ENCODE measurements at places on chromosomes 7 and 10.

GRCh38 chr7:154965014-154965413, 37.9 kb downstream of the PAXIP1 start:
- DNase-seq, result no peak

- no peak for DNase-seq
Measured at GRCh38 chr10:49393757-49394156, 2.1 kb downstream of the DRGX start.

DNA sequence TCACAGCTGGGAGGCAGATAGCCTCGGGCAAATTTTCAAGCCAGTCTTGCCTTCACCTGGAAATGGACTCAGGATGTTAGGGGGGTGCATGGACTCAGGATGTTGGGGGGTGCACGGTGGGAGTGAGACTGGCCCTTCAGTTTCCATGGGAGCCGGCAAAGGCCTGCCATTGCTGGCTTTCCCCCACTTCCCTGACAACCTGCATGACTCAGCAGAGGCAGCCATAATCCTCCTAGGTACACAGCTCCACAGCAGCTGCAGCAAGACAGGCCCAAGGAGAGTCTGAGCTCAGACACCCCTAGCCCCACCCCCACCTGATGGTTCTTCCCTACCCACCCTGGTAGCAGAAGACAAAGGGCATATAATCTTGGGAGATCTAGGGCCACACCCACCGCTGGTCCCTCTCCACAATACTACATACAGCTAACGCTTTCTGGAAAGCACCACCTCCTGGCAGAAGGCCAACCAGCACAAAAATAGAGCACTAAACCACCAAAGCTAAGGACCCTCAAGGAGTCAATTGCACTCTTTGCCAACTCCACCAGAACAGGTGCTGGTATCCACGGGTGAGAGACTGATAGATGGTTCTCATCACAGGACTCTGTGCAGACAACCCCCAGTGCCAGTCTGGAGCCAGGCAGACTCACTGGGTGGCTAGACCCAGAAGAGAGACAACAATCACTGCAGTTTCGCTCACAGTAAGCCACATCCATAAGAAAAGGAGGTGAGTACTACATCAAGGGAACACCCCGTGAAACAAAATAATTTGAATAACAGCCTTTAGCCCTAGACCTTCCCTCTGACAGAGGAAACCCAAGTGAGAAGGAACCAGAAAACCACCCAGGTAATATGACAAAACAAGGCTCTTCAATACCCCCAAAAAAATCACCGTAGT, 18.3 kb downstream of the C7orf25 start:
- DNase-seq, result no peak

DNA sequence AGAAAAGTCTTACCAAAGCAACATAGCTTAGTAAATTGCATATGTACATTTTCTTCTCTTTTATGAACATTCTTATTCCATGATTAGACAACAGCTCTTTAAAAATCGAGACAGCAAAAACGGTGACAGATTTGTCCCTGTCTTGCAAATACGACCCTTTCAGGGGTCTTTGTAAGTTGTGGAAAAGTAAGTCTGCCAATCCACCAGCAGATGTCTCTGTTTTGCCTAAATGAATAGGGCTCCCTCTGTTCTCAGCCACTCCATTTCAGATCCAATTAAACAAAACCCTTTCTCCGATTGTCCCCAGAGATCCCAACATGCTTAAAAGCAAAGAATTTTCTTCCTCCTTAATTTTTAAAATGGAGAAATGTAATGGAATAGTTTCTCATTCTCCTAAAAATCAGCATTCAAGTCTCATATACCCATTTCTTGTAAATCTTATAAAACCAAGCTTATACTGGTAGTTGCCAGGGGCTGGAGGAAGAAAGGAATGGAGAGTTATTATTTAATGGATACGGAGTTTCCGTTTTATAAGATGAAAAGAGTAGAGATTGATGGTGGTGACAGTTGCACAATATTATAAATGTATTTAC, 61.0 kb upstream of the NFE2L3 start:
- DNase-seq, result peak; percentile 73

DNA sequence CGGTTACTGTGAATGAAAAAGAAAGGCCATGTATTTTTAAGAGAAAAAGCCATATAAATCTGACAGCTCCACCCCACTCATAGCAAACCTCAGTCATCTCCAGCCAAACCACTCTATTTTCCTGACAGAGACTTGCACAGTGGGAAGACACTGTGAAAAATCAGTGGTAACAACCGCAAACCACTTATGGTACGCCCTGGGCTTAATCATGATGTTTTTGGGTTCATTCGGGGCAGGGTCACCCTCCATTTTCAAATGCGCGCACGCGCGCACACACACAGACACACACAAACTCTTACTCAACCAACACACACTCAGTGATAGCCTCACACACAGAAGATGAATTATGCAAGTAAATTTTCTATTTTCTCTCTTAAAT, 82.1 kb upstream of the HPS1 start:
- no peak for DNase-seq

GRCh38 chr10:119178372-119179119, at the start of gene PRDX3:
Gene PRDX3, minus strand, starts transcription at chr10:119178812. Its CDS starts 22 bp downstream, at chr10:119178790.
- peak; percentile 54 for DNase-seq

DNA sequence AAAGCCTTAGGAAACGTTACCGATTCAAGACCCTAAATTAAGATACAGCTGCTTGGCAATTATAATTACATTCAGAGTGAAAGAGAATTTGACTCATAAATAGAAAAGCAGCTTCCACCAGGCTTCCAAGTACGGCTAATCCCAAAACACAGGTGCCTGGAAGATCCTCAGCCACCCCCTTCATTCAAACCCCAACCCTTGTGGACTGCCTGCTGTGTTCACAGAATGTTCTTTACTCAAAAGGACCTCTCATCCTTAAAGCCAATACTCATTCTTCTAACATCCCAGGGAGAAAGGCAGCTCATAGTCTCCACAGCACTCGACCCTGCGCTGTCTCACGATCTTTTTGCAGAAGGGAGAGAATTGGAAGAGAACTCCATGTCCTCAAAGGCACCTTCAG, 32.9 kb downstream of the RNF32 start:
- no peak for DNase-seq

DNA sequence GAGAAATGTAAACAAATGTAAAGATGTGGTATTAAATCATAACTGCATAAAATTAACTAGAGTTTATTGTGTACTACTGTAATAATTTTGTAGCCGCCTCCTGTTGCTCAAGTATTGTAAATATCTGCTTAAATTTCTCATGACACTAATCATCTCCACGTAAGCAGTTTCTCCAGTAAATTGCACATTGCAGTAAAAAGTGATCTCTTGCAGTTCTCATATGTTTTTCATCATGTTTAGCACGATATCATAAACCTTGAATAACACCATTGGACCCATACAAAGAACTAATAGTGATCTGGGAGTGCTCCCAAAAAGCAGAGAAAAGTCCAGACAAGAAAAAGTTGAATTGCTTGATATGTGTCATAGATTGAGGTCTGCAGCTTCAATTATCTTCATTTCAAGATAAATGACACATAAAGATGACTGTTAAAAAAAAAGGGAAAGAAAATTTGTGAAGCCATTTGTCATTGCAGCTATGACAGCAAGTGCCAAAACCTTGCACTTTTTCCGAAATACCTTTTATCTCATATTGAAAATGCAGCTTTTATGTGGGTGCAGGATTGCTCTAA, 15.3 kb downstream of the LIPA start:
- DNase-seq, result no peak

- DNase-seq, result no peak
Measured at GRCh38 chr7:33743594-33743993, 161.7 kb upstream of the BMPER start.

GRCh38 chr10:101612872-101613271, 24.8 kb downstream of the DPCD start:
- no peak for DNase-seq

GRCh38 chr10:30430544-30431298, 3.3 kb upstream of the MAP3K8 start:
- no peak for DNase-seq

DNA sequence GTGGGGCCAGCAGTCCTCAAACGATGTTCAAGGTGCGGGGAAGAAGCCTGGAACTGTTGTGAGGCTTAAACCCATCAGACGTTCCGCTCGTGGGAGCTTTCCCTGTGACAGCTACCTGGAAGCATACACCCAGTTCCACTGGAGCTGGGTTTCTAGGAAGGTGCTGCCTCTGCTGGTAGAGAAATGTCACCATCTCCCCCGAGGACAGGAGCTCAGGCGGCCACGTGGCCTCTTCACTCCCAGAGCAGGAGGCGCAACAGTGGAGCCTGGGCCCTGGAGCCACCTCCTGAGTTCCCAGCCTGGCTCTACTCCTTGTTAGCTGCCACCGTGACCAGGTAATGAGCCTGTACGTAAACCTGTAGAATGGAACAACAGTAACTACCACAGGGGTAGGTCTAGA, 156.1 kb downstream of the ADARB2 start:
- DNase-seq, result no peak

GRCh38 chr7:40583667-40584444, 449.1 kb downstream of the SUGCT start:
- DNase-seq, result peak; percentile 51

DNA sequence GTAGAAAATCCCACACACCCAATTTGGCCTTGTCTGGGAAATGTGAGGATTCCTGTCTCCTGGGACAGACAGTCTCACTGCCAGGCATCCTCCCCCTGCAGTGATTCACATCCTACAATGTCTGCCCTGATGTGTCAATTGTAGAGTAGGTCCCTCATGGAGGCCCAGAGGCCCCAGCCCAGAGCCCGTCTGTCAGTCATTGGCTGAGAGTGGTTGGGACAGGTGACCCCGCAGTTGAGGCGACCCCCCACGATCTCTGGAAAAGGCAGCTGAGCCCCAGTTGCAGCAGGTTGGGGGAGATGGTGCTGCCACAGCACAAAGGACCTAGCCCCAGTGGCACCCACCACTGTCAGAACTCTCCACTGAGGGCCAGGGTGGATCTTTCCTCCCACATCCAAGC, 84.3 kb upstream of the INSIG1 start:
- DNase-seq, result no peak
